A549 (cell line): ENCODE measurements at places on chromosomes 1 and 21. TPM values are rescaled to one million over a fixed set of nuclear protein-coding genes. Genes with fewer than 3 reads are reported as not detected.

DMBX1 gene
- 1.1 to 2.2 TPM (median 1.7 TPM) in 3 replicates for polyA plus RNA-seq

LIN9 gene
- 7.9 to 9.0 TPM (median 8.3 TPM) in 3 replicates for polyA plus RNA-seq

TFAP2E gene
- 0.22 to 0.46 TPM (median 0.31 TPM) in 3 replicates for polyA plus RNA-seq

OR4F16 gene
- not detected in 3 replicates for polyA plus RNA-seq

TTC39A gene
- 1.4 to 2.0 TPM (median 1.7 TPM) in 3 replicates for polyA plus RNA-seq

VSIG8 gene
- 0.05 to 0.09 TPM in 2 of 3 replicates, not detected in the other for polyA plus RNA-seq

SLC44A3 gene
- polyA plus RNA-seq, result 1.9 to 2.3 TPM (median 2.2 TPM) in 3 replicates

CDC42BPA gene
- polyA plus RNA-seq, result 11.4 to 12.6 TPM (median 12.5 TPM) in 3 replicates

GNAT2 gene
- 0.25 TPM in 1 of 3 replicates, not detected in the others for polyA plus RNA-seq

LMOD1 gene
- not detected in 3 replicates for polyA plus RNA-seq

MXRA8 gene
- polyA plus RNA-seq, result 0.09 to 0.22 TPM (median 0.13 TPM) in 3 replicates
